ENCODE measurements at places on chromosomes 3 and 15.

GRCh38 chr3:156781310-156782230 is 44.6 kb upstream of the LEKR1 start:
- DNase-seq = no peak

- DNase-seq = no peak
These were observed 225.5 kb downstream of the RORA start for GRCh38 chr15:61003437-61004218.

DNA sequence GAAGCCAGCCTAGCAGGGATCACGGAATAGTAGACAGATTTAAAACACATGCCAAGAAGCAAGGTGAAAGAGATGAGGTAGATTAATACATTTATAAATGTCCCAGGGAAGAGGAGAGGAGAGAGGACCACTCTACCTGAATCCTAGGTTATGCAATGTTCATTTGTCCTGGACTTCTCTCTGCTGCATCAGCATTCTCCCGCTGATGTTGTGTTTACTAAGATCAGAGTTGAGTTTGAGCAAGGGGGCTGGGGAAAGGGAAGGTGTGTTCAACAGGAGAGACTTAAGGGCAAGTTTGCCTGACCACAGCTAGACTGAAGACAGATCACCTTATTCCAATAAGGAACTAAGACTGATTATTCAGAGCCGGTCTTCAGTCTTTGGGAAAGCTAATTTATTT is 1.1 kb upstream of the KPNA1 start:
- DNase-seq = no peak

DNA sequence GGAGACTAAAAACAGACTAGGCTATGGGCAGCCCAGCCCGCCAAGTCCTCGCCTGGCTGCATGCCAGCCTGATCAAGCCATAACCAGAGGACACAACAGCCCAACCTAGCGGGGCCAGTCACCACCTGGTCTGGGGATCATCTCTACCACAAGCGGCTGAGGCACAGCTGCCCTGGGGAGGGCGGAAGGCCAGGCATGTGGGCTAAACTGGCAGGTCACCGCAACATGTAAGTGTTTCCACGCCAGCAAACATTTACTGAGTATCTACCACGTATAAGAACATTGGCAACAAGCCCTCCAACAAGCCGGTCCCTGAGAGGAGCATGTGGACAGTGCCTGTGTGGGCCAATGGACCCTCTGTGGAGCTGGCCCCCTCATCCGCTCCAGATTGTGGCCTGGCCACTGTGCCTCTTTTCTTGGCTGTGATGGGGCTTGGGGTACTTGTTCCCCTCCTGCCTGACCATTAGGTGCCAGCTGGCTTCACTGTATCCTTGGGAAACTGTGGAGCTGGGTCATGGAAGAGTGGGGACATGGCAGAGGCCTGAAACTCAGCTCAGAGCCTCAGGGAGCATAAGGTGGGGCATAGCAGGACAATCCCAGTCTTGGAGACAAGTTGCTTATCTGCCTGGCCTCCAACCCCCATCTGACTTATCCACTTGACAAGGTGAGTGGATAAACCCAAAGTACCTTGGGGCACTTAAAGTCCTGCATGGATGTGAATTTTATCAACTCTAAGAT is 9.0 kb downstream of the UBXN7 start:
- no peak for DNase-seq

GRCh38 chr3:123447416-123447748 is 1.5 kb downstream of the ADCY5 start:
- no peak for DNase-seq

- DNase-seq = no peak
These were observed 117.9 kb downstream of the MEIS2 start for GRCh38 chr15:36982430-36982829.

- no peak for DNase-seq
These were observed 23.3 kb downstream of the RUBCN start for GRCh38 chr3:197713477-197713822.

DNA sequence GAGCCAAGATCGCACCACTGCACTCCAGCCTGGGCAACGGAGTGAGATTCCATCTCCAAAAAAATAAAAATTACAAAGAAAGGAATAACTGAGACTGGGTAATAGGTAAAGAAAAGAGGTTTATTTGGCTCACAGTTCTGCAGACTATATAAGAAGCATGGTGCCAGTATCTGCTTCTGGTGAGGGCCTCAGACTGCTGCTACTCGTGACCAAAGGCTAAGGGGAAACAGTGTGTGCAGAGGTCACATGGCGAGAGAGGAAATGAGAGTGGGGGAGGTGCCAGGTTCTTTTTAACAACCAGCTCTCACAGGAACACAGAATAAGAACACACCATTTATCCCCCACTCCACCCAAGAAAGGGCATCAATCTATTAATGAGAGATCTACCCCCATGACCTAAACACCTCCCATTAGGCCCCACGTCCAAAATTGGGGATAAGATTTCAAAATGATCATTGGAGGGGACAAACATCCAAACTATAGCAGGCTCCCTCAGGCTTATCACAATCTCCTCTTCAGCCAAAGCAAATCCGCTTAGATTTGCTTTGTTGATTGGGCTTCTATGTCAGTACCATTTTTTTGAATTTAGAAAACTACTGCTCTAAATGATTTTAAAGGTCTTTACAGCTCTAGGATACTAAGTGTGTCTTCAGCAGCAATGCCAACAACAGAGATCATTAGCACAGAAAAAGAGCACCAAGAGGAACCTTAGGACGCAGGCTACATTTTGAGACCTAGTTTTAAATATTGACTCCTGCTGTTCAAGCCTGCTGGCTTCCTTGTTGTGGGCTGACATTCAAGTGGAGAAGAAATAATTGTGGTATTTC is 84.2 kb upstream of the TBL1XR1 start:
- no peak for DNase-seq

GRCh38 chr3:102069211-102069662 is 219.9 kb downstream of the NFKBIZ start:
- DNase-seq = no peak

DNA sequence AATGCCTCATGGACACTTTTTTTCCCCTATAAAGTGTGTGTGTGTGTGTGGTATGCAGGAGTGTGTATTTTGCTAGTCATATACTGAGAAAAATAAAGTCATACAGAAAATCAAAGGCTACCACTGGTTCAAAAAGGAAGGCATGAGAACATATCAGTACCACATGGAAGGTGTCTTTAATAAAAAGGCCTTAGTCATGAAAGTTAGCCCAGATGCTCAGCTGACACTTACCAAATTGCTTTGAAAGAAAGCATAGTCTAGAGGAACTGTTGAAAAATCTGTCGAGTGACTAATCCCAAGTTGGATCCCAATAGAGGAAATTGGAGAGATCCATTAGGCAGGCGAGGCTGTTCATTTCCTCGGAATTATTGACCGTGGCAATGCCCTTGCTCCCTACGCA is 432.9 kb upstream of the CFAP20DC start:
- no peak for DNase-seq

DNA sequence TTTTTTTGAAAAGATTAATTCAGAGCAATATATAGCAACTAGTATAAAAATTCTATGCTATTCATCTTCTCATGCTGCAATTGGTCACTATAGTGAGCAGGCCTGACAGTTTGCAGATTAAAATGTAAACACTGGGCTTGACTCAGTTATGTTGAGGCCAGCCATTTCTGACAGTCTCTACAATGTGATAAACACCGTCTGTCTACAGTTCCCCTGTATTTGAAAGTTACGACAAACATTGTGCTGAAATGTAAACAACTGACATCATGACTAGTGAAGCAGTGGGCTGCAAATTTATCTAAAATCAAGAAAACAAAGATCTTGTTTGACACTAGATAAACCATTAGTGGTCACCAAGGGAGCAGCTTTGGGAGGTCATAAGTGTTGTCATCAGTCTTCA is 197.4 kb downstream of the ISL2 start:
- no peak for DNase-seq

DNA sequence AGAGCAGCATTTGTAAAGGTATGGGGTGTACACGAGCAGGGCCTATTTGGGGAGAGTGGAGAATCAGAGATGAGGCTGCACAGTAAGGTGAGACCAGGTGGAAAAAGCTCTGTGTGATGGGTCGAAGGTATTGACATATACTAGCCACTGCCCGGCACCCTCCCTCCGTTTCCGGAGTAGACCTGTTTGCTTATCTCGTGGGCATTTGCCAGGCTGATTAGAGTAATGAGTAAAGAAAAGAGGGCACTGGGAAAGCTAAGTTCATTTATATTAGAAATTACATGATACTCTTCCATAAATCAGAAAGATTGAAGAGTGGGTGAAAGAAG is 46.2 kb upstream of the ATG7 start:
- DNase-seq = no peak

GRCh38 chr15:55343168-55343567 is 24.1 kb downstream of the PIGB start:
- DNase-seq = no peak

DNA sequence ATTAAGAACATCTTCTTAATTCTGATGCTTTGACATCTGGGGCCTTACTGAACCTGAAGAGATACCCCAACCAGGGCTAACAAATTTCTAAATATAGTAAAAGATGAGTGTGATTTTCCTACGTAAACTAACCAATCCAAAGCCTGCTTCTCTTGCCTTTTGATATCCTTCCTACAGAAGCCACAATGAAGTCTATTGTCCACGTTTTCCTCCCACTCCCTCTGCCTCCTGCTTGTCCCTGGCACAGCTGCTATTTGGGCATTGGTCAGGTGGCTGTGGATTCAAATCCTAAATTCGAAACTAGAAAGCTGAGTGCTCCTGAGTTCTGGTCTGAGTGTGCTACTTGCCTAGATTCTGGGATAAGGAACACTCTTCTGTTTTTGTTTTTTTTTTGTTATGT is 17.4 kb upstream of the MKRN3 start:
- no peak for DNase-seq

GRCh38 chr15:41989573-41990242 is 17.4 kb upstream of the EHD4 start:
- DNase-seq = peak; percentile 78

- no peak for DNase-seq
These were observed 34.4 kb upstream of the TLE3 start for GRCh38 chr15:70132139-70132538.

DNA sequence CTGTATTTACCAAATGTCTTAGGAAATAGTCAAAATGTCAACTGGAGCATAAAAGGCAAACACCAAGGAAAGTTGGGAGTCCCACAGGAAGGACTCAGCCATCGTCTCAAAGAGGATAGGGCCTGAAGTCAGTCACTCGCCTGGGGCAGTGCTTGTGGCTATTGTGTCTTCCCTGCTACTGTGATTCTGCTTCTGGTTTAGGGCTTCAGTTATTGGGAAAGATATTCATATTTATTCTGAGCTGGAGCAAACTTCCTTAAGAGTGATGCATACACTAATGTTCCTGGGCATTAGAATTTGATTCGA is 118.1 kb downstream of the EDEM1 start:
- DNase-seq = no peak

DNA sequence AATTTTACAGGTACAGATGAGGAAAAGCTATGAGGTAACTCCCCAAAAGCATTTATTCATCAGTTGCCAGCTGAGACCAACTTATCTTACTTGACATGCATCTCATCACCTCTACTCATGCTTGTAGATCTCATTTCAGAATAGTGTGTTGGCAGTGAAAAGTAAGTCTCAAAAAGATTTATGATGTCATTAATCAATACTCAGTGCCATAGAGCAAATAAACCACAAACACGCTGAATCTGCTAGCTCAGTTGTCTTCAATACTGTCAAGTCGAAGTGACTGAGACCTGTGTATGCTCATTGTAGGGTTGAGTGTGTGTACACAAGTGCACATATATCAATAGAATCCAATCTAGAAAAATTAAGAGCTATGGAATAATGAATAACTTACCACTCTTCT is 413.5 kb downstream of the CNTN3 start:
- DNase-seq = no peak

GRCh38 chr3:115336836-115337235 is 189.7 kb upstream of the ZBTB20 start:
- no peak for DNase-seq

DNA sequence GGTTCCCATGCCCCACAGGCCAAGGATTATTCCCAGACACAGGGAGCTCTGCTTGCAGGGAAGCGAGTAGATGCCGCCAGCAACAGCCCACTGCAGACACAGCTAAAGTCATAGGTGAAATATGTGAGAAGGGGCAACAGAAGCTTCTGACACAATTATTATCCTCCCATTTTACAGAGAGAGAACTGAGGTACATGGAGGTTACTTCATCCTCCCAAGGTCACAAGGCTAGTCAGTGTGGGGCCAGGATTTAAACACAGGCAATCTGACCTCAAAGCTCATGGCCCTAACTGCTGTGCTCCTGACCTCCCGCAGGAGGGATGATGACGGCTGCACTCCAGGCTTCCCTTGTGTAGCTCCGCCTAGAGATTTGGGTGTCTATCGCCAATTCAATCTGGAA is 15.7 kb upstream of the FSIP1 start:
- no peak for DNase-seq

- DNase-seq = no peak
These were observed 251.3 kb upstream of the GBE1 start for GRCh38 chr3:82012775-82013174.

DNA sequence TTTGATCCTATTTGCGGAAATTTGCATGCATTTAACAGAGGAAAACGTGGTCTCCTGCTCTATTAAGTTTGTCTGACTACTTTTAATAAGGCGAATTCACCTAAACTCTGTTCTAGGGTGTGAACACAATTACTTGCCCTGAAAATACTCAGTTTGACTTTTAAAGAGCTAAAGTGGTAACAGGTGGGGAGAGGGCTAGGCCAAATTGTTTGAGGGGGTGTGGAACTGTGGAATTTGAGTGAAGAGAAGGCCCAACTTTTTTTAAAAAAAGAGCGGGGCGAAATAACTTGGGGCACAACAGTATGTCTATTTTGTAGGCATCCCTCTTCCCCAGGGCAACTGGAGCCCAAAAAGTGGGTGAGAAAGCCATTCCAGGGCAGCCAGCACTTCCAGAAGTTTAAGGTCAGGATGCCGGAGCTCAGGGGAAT is 580 bp upstream of the FXR1 start:
- no peak for DNase-seq

DNA sequence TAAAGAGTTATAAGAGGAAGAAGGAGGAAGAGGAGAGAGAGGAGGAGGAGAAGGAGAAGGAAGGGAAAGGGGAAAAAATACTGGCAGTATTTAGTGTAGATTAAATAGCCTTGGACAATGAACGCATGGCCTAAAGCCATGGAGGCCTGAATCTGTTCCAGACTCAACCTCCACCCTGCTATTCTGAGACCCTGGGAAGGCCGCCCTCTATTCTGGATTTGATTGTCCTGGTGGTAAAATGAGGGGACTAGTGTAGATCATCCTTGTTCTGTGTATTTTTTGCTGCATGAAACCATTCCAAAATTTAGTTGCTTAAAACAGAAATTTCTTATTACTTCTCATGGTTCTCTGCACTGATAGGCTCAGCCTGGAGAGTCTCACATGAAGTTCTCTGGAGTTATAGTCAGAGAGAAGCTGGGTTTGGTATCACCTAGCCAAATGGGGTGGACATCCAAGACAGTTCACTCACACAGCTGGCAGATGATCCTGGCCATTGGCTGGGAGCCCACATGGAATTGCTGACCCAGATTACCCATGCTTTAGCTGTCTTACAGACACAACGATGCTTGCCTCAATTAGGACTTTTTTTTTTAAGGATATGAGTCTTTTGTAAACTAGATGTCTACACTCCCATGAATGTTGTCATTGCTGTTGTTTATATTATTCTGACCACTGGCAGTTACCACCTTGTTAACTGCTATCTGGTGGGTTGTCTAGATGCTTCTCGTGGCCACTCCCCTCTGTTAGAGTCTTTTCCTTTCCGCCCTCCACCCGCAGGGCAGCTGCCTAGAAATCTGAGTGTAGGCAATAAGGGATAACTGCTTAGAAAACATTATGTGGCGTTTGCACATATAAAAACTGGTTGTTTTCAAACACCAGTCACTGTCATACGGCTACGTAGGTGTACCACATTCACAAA is 149.9 kb downstream of the SST start:
- DNase-seq = no peak
